ENCODE measurements at places on chromosomes 6 and 20. TPM values are rescaled to one million over a fixed set of nuclear protein-coding genes. Genes with fewer than 3 reads are reported as not detected.

DNA sequence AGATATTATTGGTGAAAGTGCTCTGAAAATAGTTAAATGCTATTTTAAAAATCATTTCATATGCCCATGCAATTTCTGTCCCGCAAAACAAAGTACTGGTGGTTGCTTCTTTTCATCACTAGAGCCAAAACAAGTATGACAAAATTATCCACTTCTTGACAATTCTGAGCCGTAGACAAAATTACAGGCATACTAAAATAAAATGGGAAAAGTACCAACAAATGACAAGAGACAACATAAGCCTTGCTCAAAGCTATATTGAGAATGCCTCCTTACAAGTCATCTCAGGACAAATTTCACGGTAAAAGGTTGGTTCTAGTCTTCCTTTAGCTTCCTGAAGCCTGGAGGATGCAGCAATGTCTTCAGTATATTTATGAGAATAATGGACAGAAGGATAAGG is 28.9 kb downstream of the NDRG3 start:
- no peak for DNase-seq

DNA sequence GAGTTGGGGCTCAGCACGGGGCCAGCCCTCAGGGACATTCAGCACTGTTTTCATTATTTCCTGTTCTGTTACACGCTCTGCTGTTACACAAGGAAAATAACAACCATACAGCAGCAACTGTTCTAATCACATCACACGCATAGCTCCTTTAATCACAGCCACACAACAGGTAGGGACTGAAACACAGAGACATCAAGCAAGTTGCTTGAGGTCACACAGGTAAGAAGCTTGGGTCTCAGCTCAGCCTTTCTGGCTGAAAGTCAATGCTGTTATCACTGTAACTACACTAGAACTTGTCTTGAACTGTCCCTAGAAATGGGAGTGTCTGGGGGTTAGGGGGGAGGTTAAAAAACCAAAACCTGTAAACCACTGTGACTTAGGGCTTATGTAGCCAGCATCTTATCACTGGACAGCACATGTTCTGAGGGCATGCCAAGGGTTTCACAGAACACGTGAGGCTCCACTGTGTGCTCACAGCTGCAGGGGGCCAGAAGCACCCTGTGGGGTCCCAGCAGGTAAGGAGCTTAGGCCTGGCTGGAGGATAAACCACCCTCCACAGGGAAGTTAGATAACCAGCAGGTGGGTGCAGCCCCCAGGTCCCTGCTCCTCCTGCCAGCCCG is 146.0 kb downstream of the EYA2 start:
- DNase-seq: no peak

DNA sequence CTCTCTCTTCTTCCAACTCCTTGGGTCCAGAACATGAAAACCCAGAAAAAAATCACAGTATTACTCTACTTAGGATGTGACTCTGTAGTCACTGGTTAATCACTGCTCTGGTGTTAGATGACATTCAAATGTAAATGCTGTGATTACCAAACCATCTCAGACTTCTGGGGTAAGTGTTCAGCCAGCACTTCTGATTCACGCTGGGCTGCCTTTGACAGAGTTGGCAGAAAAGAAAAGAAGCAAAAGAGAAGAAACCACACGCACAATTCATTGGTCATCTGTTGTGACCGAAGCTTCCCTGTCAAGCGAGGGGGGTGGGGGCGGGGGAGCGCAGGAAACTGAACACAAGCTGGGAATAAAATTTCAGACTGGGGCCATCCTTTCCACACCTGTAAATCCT is 82.7 kb downstream of the PSMG4 start:
- no peak for DNase-seq

DNA sequence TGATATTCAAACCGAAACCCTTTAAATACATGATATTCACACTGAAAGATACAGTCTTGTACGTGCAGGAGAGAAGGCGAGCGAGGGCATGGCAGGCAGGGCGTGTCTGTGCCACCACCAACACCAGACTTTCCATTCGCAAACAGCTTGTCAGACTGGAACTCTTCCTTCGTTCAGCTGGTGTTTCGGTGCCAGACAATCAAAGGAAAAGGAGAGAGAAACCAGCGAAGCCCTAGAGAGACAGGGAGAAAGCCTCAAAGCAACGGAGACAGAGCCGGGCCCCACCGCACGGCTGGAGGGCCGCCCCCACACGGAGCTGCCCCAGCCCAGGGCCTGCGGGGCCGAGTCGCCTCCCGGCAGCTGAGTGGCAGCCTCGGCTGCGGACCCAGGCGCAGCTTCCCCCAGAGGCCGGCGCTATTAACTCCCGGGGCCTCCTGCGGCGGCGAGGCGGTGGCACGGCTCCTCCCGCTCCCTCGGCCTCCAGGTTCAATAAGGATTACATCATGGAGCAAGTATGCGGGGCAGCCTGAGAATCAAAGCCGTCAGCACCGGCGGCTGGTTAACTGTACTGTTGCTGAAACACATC is 32.1 kb upstream of the NR2E1 start:
- DNase-seq: peak; percentile 52

GRCh38 chr20:61056627-61057442 is 195.2 kb upstream of the CDH4 start:
- DNase-seq: no peak

GRCh38 chr6:64411226-64411625 is 775.6 kb downstream of the PHF3 start:
- DNase-seq: no peak

- no peak for DNase-seq
Observed at GRCh38 chr20:35767683-35768481, 3.9 kb upstream of the PHF20 start.

- DNase-seq: no peak
Observed at GRCh38 chr6:14239097-14239496, 121.5 kb downstream of the CD83 start.

- DNase-seq: no peak
Observed at GRCh38 chr6:36920049-36920448, 34.3 kb downstream of the C6orf89 start.

DNA sequence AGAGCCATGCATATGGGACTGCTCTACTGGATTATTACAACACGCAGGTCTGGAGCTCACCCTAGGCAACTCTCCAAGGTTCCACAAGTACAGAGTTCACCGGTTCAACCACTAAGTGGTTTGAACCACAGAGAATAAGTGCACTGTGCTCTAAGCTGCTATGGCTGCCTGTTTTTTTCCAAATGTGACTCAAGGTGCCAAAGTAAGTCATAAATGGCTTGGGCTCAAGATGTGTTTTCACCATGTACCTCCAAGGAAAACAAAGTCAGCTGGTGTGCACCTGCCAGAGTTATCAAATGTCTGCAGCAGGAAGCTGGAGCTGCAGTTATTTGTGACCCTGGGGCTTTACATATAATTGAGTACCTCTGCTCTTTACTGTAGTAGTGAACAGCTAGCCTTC is 76.7 kb downstream of the PREP start:
- peak; percentile 35 for DNase-seq

DNA sequence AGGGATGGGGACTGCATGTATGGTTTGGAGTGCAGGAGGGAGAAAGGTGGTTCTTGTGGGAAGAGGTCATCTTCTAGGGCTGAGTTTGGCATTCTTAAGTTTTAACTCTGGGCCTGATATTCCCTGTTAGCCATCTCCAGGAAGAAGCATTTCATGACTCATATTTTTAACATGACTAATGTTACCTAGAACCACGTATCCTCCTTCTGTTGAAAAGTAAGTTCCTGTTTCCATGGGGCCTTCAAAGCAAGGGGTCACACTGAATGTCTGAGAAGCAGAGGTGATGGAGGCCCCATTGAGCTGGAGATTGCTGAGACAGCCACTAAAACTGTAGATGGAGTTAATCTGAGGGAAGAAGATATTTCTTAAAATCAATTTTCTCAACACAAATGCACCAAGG is 30.2 kb downstream of the FAM229B start:
- peak; percentile 33 for DNase-seq

The RSPH4A gene
- 0.18 TPM for total RNA-seq

The RAD21L1 gene
- 0.67 TPM for total RNA-seq

The MCCD1 gene
- not detected for total RNA-seq

The ALDH5A1 gene
- 1.5 TPM for total RNA-seq

Data from HFFc6 (cell line).